ENCODE measurements at places on chromosomes 4 and X.

DNA sequence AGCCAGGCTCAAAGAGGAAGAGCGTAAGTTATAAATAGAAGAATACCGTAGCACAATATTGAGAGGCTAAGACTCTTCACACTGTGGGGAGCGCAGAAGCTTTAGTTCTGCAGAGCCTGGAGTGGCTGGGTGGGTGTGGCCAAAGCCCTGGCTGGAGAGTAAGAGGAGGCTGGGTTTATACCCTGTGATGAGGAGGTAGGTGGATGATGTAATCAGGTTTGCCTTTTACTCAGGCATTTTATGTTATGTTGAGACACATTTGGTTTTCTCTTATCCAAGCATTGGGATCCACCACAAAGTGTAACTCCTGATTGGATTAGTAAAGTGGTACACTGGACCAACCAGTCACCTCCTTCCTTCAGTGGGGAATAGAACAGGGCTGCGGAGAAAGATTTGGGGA lies 13.9 kb downstream of the CDS1 start:
- no peak for DNase-seq

DNA sequence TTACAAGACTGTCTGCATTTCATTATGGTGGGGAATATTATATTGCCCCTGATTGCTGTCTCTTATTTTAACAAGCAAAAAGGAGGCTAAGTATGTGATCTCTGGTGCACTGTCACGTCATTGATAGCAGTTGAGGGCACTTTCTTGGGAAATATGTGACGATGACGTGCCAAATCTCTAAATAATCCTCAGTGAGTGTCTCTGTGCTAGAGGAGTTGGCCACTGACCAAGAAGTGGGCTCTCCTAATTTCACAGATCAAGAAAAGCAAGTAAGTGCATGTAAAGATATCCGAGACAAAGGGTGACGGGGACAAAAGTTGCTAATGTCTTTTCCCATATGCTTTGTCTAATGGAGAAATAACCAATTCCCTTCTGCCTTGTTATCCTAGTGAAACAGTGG lies 487.4 kb upstream of the TENM3 start:
- no peak for DNase-seq

GRCh38 chr4:78846258-78846657 lies 70.1 kb downstream of the BMP2K start:
- DNase-seq, result no peak

DNA sequence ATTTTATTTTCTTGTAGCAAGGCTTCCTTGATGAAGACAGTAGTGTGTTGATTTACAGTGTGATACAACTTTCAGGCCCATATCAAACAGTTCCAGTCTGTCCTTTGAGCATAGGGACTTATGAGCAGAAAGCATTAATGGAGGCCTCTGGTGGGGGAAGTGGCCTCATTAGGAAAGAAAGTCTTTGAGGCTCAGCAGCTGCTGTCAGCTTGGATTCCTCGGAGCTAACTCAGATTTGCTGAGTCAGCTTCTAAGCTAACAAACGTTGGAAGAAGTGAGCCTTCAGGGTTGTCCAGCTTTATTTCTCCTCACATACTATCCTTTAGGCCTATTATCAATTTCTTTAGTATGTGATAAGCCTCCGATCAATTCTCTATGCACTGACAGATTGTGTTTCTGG lies 15.8 kb upstream of the SFRP2 start:
- DNase-seq, result no peak

GRCh38 chrX:12843668-12844279 lies 23.1 kb upstream of the TLR7 start:
- DNase-seq, result no peak

GRCh38 chr4:80454040-80454439 lies 118.5 kb downstream of the CFAP299 start:
- DNase-seq, result no peak

- no peak for DNase-seq
Measured at GRCh38 chrX:74179499-74179898, 124.5 kb upstream of the ZCCHC13 start.

GRCh38 chrX:20974326-20974725 lies 399.9 kb upstream of the CNKSR2 start:
- no peak for DNase-seq

GRCh38 chr4:77375866-77376607 lies 219.0 kb downstream of the CCNG2 start:
- no peak for DNase-seq
